Activated CD4-positive, alpha-beta T cell treated with anti-CD3 and anti-CD28 coated beads, Interleukin-2, amount 50 U/mL, for 16 hours (primary cell): ENCODE measurements at places on chromosomes 1 and 21.

DNA sequence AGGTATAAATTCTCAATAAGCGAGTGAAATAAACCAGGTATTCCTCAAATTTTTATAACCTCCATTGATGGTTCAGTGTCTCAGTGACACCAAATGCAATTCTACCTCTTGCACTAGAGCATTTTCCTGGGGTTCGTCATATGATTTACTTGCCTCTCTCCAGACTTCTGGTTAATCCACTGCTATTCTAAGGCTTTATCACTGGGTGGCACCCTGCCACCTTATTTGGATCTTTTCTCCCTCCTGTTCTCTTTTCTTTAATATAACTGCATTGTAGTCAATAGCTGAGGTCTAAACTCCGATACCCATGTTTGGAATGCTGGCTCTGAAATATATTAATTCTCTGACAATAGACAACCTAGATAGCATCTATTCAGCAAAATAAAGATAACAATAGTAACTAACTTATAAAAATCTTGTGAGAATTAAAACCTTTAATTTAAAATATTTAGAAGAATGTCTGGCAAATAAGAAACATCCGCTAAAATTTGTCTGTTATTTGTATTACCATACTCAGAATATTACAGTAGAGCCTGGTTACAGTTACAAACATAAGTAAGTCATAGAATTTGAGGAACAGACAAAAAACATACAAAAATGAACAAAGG lies 436.4 kb downstream of the PLA2G4A start:
- DNase-seq = peak; percentile 10

DNA sequence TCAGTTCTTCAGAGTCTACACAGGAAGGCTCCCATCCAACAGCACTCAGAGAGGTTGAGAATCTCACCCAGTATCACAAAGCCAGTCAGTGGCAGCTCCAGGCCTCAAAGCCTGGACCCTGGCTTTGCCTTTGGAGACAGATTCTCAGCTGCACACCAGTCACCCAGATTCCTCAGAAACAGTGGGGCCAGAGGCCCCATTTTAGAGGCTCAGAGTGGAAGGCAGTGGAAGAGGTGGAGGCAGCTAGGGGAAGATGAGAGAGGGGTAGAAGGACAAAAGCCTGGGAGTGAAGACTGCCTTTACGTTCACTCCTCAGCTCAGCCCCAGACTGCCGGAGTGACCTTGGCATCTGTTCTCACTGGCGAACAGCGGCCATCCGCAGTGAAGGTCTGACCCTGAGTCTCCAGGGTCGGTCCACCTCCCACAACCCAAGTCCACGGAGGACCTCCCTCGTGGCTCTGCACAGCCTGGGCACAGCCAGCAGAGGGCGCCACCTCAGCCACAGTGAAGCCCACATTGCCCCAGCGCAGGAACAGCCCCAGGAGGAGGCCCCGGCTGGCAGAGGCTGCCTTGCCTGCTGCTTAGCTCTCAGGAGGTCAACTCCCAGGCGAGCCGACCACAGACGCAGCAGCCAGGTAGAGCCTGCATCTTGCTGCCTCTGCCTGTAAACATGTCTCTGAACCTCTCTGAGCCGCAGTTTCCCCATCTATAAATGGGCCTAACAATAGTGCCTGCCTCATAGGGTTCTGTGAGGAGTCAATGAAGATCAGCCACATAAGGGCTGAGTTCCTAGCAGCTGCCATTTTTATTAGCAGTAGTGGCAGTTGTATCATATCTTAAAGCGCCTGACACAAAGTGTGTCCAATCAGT lies 5.9 kb upstream of the FNDC5 start:
- DNase-seq = peak; percentile 66

- DNase-seq = no peak
These were observed 29.1 kb downstream of the DNAJC11 start for GRCh38 chr1:6672558-6672957.

- no peak for DNase-seq
These were observed 21.5 kb downstream of the INSL5 start for GRCh38 chr1:66779475-66780078.

- DNase-seq = no peak
These were observed 88.8 kb downstream of the MRPL39 start for GRCh38 chr21:25518491-25518911.

DNA sequence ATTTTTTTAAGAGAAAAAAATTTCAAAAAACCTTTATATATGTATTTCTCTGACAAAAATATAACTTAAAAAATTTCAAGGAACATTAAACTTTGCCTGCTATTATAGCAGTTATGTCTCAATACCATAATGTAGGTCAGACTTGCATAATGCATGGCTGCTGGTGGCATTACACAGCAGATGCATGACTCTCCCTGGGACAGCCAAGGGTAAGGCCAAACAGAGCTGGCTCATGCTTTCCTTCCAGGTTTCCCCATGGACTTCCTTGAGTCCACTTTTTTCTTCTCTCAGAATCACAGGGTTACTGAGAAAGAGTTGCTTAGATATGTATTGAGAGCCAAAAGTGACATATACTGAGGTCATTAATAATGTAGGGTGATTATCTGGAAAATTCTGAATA lies 43.7 kb downstream of the RHOU start:
- DNase-seq = no peak
